ENCODE measurements at places on chromosomes 1 and 21. TPM values are rescaled to one million over a fixed set of nuclear protein-coding genes. Genes with fewer than 3 reads are reported as not detected.

GRCh38 chr1:170978371-170978910 is 43.1 kb downstream of the MROH9 start:
- DNase-seq, result no peak

DNA sequence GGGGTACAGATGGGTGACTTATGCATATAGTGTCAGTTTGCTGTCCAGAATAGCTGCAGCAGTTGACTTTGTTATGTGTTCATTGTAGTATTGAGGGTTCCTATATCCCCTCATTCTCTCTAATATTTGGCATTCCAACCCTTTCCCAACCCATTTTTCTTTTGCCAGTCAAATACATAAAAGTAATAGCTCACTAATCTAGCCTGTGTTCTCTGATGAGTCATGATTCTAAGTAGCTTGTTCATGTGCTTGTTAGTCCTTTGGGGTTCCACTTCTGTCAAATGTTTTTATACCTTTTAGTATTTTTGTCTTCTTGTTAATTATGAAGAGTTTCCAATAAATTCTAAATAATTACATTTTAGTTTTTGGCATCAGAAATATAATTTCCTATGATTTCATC is 99.2 kb upstream of the MROH9 start:
- no peak for DNase-seq

Gene S100A8
- total RNA-seq, result 2.9 TPM

GRCh38 chr1:183240526-183240825 is 54.4 kb downstream of the LAMC2 start:
- no peak for DNase-seq

Gene GBP4
- total RNA-seq, result 0.91 TPM

GRCh38 chr1:93180723-93181613 is at the start of gene CCDC18:
Gene CCDC18 (plus strand): TSS chr1:93180724. CDS start chr1:93183362, 2,638 bp downstream.
- DNase-seq, result no peak

GRCh38 chr21:42607525-42608102 is 45.8 kb upstream of the PDE9A start:
- no peak for DNase-seq

- DNase-seq, result no peak
Observed at GRCh38 chr1:244431166-244431565, 20.5 kb downstream of the ADSS2 start.

GRCh38 chr1:108716437-108717230 is 3.9 kb downstream of the FNDC7 start:
- DNase-seq, result no peak

GRCh38 chr1:183689762-183690204 is 36.7 kb upstream of the APOBEC4 start:
- no peak for DNase-seq

DNA sequence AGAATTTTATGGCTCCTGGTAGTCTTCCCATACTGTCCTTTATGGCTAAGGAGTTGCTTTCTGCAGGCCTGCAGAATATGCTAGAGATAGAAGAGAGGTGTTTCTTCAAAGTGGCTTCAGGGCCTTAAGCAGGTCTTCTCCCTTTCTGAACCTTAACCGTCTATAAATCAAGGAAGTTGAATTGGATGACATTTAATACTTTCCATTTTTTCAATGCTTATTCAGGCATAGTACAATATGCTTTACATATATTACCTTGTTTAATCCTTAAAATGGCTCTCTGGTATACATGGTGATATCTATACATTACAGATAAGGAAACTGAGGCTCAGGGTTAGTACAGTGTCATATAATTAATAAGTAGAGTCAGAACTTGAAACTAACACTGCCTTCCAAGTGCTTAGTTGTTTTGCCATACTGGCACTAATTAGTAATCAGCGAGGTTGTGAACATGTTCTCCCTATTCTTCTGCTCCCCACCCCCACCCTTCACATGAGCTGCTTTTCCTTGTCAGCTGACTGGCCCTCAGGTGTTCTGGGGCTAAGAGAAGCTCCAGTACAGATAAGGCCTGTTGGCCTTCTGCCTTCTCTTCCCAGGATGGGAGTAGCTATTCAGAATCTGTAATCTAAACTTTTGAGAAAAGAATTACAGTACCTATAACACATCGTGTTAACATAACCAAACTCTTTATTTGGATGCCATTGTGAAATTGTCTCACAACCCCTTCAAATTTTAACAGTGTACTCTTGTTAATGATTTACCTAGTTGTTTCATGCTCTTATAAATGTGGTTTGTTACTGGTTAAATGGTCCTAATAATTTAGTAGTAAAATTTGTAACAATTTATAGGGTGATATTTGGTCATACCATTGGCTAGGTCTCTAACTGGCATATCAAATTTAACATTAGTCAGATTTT is 13.6 kb downstream of the NFYC start:
- no peak for DNase-seq

DNA sequence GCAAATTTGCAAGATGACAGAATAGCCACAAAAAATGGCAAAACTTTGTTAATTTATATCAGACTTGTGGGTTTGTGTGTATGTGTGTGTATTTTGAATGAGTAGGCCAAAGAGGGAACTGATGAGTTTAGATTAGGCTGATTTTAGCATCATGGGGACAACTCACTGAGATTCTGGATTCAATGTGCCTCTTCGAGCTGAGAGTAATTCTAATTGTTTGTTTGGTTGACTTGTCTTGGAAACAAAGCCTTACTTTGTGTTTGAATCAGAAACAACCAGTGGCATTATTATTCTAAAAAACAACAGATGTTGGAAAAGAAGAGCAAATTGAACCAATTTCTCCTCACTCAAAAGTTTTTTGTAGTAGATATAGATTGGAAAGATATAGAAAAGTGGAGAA is 40.5 kb upstream of the C21orf91 start:
- no peak for DNase-seq

Gene WDTC1
- total RNA-seq, result 23.0 TPM

GRCh38 chr1:192832492-192832891 is 23.7 kb downstream of the RGS2 start:
- DNase-seq, result no peak

GRCh38 chr1:215417122-215417521 is 150.0 kb upstream of the KCTD3 start:
- no peak for DNase-seq

- DNase-seq, result no peak
Observed at GRCh38 chr1:118783095-118783758, 204.9 kb downstream of the TBX15 start.

DNA sequence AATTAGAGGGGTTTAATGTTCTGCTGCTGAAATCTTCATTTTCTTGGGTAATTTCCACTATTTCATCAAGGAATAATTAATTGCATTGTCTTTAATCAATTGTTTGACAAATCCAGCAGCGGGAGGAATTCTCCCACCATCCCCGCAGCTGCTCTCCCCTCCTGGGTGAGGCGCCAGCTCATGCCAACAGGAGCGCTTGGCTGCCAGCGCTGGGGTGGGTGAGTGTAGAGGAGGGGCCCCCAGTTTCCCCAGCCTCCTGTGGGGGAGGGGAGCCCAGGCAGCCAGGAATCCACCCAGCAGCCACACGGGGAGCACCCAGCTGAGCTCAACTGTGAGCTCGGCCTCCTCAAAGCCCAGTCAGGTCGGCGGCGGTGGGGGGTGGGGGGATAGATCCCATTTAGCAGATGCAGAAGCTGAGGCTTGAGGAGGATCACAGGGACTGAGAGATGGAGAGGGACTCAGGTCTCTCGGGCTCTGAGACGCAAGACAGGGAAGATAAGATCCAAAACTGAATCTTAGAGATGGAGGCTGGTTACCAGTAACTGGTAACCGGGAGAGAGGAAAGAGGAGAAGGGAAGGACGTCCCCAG is 46.5 kb downstream of the FOXO6 start:
- DNase-seq, result no peak

DNA sequence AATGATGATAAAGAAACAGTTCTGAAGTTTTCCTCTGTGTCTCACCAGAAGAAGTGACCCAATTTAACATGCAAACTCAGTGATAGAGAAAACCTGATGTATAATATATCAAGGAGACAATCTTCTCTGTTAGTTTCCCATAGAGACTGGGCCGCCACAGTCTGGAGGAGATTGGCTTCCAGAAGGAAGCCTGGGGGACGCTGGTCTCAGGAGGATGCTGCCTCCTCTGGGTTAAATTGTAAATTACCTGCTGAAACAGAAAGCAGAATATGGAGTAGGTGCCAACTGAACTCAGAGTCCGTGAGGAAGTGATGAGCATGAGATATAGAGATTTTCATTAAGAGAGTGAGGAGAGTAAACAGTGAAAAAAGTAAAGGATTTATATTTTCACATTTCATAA is 15.8 kb downstream of the OR14I1 start:
- no peak for DNase-seq

- peak; percentile 84 for DNase-seq
Observed at GRCh38 chr1:156489166-156489934, 11.2 kb downstream of the MEF2D start.

- DNase-seq, result no peak
Observed at GRCh38 chr1:224163311-224163710, 19.7 kb upstream of the DEGS1 start.

Gene MACO1
- total RNA-seq, result 36.7 TPM

DNA sequence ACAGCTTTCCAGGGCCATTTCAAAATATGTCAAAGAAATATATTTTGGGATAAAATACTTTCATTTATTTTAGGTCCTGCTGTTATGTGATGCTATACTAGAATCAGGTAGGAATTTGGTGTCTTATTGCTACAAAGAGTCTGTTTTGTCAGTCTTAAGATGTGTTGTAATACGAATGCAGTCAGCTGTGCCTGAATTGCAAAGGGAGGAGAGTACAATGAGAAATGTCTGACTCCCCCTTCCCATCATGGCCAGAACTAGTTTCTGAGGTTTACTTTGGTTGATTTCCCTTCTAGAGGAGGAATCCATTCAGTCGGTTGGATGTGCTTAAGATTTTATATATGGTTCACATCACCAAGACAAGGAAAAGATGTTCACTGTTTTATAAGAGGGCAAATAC is 75.7 kb upstream of the TNFSF18 start:
- DNase-seq, result no peak

DNA sequence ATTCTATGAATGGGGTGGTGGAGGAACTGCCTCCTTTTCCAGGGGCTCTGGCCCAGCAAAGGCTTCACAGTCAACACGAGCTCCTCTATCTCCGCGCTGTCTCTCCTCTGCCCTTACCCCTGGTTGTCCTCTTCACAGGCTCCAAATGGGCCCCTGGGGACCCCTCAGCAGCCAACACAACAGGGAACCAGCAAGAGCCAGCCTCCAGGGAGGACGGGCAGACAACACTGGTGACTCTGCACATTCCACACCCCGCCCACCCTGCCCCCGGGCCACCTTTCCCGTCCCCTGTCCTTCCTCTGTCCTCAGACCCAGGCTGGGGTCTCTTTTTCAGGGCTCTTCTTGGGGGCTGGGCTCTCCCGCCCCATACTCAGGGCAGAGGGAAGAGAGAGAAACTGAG is 17.5 kb upstream of the ETV3 start:
- DNase-seq, result no peak

- no peak for DNase-seq
Observed at GRCh38 chr1:68673771-68674170, 176.9 kb upstream of the DEPDC1 start.

GRCh38 chr1:10188133-10188650 is 22.2 kb upstream of the KIF1B start:
- DNase-seq, result no peak

- peak; percentile 45 for DNase-seq
Observed at GRCh38 chr1:78114034-78114956, 68.5 kb downstream of the GIPC2 start.

DNA sequence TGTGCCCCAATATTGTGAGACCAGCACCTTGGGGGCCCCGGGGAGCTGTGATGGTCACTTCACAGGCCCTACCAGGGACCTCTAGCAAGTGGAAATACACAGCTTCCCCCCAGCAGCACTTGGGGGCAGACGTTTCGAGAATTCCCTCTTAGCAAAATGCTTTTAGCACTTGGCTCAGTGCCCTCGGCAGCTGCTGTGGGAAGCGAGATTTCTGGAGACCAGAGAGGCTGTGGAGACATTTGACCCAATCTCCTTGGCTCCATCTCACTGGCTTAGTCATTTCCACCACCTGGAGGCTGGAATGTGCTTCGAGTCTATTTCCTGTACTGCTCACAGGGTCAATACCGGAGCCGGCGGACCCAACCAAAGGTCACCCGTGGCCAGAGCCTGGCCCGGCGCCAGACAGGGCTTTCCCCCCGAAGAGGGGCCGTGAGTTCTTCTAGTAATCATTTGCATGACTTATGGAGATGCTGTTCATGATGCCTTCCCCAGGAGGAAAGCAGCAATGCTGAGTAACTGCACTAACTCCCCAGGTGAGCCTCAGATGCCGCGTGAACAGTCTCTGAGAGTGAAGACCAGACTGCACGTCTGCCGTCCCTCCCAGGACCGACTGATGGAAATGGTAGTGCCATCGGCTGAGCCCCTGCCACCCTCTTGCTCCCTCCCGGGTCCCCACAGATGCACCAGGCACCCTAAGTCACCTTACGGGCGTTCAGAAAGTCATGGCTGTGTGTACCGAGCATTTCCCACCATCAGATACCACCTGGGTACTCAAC is 4.4 kb upstream of the C2CD2 start:
- no peak for DNase-seq

Gene ARHGEF16
- total RNA-seq, result 0.45 TPM

- no peak for DNase-seq
Observed at GRCh38 chr1:63342402-63342801, 20.0 kb downstream of the FOXD3 start.

Measured in cerebellum (tissue), 4 donors.